ENCODE measurements at places on chromosomes 12 and 14.

GRCh38 chr14:23002592-23002991, 7.4 kb downstream of the C14orf93 start:
- no peak for DNase-seq

DNA sequence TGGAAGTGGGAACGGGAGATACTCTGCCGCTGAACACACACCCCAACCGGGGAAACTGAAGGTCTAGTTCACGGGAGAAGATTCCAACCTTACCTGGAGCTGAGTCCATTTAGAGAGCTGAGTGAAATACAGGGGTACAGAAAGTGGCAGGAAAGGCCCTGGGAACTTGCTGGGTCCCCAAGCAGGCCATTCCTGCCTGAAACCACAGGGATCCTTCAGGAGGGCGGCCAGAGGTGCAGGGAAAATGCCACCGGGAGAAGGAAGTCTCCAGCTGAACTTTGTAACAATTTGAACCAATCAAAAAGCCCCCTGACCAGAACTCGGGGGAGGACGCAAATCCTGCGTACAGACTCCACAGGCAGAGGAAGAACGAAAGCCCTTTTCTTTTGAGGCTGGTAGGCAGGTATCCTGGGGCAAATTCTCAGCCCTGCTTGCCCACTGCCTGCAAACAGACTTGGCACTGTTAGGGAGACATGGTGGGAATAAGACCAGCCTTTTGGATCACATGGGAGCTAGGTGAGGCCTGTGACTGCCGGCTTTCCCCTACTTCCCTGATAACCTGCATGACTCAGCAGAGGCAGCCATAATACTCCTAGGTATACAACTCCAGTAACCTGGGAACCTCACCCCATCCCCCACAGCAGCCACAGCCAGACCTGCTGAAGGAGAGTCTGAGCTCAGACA, 170.9 kb downstream of the SEC23A start:
- no peak for DNase-seq

GRCh38 chr12:70721216-70721615, 84.0 kb upstream of the PTPRB start:
- DNase-seq = no peak

GRCh38 chr12:26346736-26347135, 151.4 kb downstream of the SSPN start:
- DNase-seq = no peak

- no peak for DNase-seq
Measured at GRCh38 chr14:56422221-56422620, 157.4 kb upstream of the TMEM260 start.

- no peak for DNase-seq
Measured at GRCh38 chr12:53143355-53143754, 37.2 kb upstream of the ZNF740 start.

DNA sequence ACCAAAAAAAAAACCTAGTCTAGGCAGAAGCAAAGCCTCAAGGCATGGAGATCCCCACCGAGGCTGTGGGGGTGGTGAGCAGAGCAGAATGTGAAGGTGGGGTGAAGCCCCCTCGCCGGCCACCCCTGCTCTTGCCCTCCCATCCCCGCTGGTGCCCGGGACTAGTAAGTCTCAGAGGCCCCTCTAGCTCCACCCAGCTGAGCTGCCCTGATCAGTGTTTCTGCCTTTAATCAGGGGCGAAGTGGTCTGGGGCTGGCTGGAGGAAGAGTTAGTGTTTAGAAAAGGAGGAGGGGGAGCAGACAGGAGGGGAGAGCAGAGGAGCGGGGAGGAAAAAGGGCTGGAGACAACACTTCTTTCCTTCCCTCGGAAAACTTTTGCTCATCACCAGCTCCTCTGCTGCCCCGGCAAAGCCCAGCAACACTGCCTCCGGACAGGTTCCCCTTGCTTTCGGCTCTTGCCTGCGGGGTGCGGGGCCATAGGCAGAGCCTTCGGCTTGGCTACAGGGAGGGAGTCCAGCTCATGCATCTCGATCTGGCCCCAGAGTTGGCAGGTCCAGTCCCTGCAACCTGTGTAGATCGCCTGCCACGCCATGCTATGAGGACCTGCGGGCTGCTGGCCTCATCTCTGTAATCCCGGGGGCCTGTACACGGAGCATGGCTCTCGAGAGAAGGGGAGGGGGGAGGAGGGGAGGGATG, 3.4 kb upstream of the DLK1 start:
- no peak for DNase-seq

GRCh38 chr12:114414031-114414865, 8.3 kb upstream of the TBX5 start:
- DNase-seq = no peak

DNA sequence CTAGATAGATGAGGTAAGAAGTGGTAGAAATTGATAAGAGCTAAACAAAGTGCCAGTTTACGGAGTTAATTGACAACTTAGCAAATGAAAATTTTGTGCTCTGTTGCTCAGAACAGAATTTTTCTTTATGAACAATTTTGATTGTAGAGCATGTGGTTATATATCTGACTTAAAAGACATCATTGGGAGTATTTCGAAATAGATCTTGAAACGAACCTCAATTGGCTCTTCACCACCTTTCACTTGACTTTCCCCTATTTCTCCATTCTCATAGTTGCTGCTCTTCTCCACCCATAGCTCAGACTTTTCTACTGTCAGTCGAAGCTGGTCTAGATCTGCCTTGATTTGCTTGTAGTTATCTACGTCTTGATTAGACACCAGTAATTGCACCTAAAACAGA, 212.1 kb downstream of the ITPR2 start:
- no peak for DNase-seq

- no peak for DNase-seq
Measured at GRCh38 chr12:68532887-68533248, 77.8 kb upstream of the RAP1B start.

DNA sequence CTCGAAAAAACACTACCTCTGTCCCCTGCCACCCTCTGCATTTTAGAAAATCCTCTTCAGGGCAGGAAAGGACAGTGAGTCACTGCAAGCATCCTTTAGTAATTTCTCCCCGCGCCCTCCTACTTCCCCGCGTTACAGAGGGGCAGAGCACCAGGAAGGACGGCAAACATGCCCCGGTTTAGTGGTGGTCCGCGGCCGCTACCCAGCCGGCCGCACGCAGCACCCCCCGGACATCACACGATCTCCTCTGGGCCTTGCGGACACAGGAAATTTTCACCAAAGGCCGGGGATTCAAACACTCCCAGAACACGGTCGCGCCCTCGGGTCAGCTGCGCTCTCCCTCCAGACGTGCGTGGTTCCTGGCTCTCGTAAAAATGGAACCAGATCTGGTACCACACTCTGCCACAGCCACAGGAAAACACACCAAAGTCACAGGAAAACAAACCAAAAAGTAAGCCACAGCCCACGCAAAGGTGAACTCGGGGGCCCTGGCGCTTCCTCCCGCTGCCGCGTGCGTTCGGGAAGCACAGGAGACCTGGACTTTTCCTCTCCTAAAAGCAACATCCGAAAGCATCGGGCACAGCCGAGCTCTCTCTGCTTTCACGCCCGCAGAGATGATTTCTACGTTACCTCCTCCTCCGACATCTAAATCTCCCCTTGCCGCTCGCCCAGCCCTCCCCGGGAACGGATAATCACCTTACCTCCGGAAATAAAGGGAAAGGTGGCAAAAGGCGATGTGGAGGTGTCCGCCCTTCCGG, 839 bp downstream of the SLC38A1 start:
- no peak for DNase-seq

GRCh38 chr14:36339816-36340215, 19.4 kb upstream of the MBIP start:
- no peak for DNase-seq

DNA sequence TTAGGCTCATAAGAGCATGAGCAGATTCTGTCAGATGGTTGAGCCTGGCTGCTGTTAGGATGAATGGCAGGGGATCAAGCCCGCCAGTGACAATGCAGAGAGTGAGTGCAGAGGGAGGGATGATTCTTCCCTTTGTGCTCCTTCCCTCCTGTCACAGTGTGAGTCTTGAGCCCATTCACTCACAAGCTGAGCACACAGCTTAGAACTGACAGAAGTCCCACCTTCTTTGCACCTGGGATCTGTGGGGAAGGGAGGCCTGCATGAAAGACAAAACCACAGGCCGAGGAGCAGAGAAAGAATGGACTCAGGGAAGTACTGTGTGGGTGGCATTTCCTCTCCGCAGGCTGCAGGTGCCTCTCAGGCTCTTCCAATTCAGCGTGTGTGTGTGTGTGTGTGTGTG, 160.6 kb downstream of the KCNA5 start:
- no peak for DNase-seq

DNA sequence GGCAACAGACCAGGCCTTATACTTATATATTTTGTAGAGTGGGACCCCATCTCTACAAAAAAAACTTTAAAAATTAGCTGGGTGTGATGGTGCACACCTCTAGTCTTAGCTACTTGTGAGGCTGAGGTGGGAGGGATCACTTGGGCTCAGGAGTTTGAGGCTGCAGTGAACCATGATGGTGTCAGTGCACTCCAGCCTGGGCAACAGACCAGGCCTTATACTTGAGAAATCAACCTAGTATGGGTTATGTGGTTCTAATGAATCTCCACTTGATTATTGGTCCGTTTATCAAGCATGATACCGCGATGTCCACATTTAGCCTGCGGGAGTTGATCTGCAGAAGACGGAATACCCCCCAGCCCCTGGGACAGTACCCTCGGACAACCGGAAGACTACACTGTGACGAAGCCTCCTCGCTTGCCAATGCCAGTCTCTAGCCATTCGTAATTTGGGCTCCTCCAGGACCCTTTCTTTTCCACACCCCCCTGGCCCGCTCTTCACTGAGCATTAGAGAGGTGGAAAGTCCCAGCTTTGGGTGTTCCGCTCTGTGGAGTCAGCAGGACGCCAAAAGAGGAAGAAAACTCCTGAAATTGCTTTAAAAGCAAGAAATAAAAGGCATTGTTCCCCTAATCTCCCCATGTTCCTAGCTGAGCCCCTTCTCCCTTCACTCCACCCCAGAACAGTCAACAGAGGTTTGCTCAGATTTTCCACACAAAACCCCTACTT, 19.4 kb downstream of the LTBP2 start:
- DNase-seq = no peak

DNA sequence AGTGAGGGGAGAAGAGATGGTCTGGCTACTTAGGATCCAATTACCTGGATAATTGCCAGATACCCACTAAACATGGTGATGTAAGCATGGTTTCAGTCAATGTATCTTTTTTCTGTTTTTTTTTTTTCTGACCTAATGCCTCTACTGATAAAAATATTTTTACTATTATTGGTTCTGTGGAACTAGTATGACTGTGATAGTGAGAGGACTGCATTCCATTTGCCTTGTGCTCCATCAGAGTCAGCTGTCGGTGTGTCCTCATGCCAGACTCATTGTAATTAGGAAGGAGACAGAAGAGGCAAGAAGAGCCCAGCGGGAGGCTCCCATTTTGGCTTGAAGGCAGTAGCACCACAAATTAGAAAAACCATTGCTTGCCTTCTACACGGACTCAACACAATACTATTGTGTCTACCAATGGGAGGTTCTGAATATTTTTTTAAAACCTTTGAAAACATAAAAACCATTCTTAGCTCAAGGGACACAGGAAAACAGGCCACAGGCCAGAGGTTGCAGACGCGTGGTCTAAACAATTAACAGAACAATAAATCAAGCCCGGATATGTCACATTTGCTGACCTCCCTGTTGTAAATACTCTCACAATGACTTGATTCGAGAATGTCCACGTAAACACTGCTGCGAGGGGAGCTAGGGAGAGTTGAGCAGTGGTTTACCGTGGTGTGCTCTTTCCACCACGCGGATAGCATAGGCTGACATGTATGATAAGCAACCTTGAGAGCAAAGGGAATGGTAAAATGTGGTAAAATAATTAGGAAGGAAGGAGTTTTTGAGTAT, 13.5 kb upstream of the DCP1B start:
- no peak for DNase-seq

- DNase-seq = no peak
Measured at GRCh38 chr14:54241517-54241916, 155.3 kb upstream of the CDKN3 start.

- no peak for DNase-seq
Measured at GRCh38 chr12:70920891-70921290, 353 bp upstream of the PTPRR start.

GRCh38 chr14:33839193-33840076, 111.4 kb downstream of the EGLN3 start:
- DNase-seq = peak; percentile 45

DNA sequence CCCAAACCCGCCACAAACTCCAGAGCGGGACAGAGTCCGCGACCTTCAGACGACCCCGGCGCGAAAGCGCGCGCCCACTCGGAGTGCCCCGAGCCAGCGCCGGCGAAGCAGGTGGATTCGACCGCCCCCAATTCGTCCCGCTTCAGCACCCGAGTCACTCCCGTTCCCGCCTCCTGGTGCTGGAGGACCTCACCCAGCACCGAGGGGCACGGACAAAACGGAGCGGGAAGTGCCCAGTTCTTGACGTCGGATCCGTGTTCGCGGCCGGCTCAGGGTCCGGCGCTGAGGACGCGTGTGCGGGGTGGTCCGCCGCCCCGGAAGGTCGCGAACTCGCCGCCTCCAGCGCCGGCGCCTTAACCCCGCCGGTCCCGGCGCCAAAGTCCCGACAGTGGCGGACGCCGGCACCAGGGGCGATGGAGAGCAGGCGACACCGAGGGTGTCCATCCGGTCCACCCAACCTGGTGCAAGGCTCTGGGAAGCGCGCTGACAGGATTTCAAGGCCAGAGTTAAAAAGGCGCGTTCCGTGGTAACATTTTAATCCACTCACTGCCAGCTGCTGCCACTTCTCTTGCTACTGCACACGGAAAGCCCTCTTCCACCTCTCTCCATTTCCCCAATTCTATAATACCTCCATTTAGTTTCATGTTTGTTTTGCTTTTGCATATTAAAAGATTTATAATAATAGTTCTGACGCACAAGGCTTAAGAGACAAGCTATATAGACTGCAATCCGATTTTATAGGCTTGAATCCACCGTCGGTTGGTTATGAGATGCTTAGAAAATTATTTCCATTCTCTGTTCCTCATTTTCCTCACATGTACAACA, 240.0 kb upstream of the CPNE8 start:
- no peak for DNase-seq

GRCh38 chr14:54387328-54387727, 9.5 kb upstream of the CDKN3 start:
- DNase-seq = no peak

DNA sequence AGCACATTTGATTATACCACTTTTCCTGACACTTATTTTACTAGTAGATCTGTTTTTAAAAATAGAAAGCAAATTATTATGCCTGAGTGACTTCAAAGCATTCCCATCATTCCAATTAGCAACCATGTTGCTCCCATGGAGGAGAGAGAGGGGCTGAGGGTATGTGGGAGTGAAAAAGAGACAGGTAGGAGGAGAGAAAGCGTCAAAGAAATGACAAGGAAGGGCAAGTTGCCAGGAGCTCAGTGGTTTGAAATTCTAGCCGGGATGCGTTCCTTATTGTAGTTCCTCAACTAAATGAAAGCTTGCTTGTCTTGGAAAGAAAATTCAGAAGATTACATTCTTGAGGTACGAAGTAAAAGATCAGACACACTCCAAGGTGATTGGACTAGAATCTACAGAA, 92.4 kb upstream of the PKP2 start:
- no peak for DNase-seq

DNA sequence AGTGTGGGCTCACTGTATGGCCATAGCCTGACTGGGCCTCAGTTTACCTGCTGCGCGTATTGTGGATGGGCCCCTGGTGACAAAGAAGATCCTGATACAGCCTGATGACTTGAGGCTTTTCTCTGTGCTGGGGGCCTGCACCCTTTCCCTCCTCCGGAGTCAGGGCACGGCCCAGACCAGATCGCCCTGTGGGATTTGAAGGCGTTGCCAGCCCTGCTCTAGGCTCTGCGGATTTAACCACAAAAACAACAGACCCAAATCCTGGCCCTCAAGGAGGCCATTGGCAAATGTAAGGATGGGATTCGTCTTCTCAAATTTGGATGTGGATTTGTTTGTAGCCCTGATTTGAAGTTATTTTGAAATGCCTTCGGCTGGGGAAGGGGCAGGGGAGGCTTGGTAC, 195.8 kb downstream of the TSPAN9 start:
- no peak for DNase-seq

- no peak for DNase-seq
Measured at GRCh38 chr14:97920201-97920600, 1123.0 kb downstream of the VRK1 start.
